ENCODE measurements at places on chromosomes 7 and 10. TPM values are rescaled to one million over a fixed set of nuclear protein-coding genes. Genes with fewer than 3 reads are reported as not detected.

TMEM225B gene
- 3.1 TPM for total RNA-seq

PDE6C gene
- total RNA-seq: not detected

GRCh38 chr7:107269790-107270189, 101.0 kb downstream of the HBP1 start:
- no peak overlapping the region for H3K27ac ChIP-seq
- H3K4me3 ChIP-seq: no peak overlapping the region
- no peaks in the 10 kb centered on the region for H3K4me1 ChIP-seq
- no peak for DNase-seq
- no peaks in the 10 kb centered on the region for H3K36me3 ChIP-seq

- H3K36me3 ChIP-seq: no peaks in the 10 kb centered on the region
- no peak for DNase-seq
- no peak overlapping the region for H3K4me3 ChIP-seq
- H3K27ac ChIP-seq: no peak overlapping the region
- H3K4me1 ChIP-seq: no peaks in the 10 kb centered on the region
These were observed 194.3 kb downstream of the ELFN1 start for GRCh38 chr7:1864161-1864940.

DNA sequence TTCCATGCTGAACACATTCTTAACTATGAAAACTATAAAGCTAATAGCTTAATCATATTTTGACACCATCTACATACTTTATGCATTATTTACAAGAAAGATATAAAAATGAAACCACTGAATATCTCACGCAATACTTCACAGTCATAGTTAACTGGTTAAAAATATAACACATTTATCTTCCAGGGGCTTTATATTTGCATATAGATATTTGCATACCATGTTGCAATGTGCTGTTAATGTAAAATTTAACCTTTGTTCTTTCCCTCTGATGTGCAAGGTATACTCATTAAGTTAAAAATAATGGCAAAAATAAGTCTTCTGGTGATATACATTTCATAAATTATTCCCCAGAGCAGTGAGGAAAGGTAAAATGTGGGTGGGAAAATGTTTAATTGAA, 76.9 kb upstream of the MGMT start:
- no peaks in the 10 kb centered on the region for H3K4me1 ChIP-seq
- H3K4me3 ChIP-seq: no peak overlapping the region
- no peaks in the 10 kb centered on the region for H3K27me3 ChIP-seq
- no peak overlapping the region for H3K27ac ChIP-seq
- DNase-seq: no peak

Measured in HCT116 (cell line).